ENCODE measurements at places on chromosomes 2 and 18.

DNA sequence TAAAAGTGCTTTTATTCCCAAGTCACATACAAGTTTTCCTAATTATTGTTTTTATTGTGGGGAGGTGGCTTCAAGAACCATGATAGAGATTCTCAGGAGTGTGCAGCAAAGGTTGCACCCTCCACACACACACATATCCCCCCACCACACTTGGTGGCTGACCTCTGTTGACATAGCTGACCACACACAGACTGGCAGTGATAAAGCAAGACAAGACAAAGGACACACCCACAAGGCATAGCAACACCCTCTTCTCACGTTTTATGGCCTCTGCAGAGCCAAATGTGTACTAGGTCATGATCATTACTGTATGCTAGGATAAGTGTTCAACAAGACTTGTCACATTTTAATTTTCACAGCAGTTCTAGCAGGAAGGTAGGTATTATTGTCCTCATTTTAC lies 143.0 kb upstream of the EPC2 start:
- DNase-seq: no peak

DNA sequence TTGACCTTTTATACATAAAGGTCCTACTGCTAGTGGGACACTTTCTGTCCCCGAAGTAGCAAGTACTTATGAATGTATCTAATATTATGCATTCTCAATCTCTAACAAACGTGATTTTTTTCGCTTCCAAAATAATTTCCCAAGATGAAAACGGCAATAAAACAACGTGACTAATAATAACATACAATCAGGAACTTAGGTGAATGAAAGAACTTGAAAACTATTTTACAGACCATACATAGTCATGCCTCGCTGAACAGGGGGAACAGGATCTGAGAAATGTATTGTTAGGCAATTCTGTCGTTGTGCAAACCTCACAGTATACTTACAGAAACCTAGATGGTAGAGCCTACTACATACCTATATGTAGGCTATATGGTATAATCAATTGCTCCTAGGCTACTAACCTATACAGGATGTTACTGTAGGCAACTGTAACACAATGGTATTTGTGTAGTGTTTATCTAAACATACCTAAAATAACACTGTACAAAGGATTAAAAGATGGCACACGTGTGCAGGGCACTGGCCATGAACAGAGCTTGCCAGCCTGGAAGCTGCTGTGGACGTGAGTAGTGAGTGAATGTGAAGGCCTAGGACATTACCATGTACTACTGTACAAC lies 2.5 kb downstream of the RTN4 start:
- DNase-seq: peak; percentile 14

GRCh38 chr2:210577263-210578071 lies 21.1 kb downstream of the CPS1 start:
- no peak for DNase-seq

DNA sequence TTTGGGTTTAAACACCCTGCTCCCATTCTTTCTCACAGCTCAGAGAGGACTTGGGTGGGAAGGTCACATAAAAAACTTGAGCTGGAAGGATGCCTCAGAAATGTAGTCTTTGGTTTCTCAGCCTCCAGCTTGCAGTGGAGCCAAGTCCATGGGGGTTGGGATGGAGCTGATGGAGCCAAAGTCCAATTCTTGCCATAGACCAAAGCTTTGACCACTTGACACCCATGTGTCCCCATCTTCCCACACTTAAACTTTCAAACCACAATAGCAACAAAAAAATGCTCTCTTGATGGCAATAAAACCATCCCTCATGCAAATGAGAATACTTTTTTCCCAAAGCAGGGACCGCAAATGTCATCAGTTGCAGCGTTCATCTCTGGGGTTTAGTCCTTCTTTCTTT lies 14.7 kb upstream of the DAW1 start:
- no peak for DNase-seq

DNA sequence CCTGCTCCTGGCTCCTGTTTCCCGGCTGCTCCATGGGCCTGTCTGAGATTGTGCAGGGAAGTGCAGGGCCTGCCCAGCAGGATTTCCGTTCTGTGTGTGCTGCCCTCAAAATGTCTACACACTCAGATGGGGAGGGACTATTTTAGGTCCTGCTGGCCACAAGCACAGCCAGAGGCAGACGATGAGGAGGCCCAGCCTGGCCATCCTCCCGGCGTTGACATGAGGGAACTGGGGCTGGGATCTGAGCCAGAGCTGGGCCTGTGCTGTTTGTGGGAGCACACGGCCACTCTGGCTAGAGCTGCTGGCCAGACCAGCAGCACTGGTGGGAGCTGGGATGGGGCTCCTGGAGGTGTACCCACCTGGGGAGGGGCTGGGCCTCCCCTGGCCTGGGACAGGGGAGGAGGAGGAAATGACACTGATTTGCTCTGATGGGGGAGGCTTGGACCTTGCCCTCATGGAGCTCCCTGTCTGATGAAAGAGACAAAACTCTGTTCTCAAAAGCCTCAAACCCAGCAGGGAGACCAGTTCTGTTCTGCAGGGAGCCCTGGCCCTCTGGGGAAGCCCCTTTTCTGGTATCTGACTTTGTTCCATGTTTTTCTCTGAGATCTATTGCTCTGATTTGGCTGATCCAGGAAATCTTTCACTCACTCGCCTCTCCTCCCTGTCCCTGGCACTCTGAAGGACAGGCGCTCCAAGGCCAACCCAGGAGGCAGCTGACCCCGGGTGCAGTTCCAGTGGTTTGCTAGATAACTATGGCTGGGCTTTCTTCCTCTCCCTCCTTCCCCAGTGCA lies 161.8 kb downstream of the DYSF start:
- peak; percentile 51 for DNase-seq

DNA sequence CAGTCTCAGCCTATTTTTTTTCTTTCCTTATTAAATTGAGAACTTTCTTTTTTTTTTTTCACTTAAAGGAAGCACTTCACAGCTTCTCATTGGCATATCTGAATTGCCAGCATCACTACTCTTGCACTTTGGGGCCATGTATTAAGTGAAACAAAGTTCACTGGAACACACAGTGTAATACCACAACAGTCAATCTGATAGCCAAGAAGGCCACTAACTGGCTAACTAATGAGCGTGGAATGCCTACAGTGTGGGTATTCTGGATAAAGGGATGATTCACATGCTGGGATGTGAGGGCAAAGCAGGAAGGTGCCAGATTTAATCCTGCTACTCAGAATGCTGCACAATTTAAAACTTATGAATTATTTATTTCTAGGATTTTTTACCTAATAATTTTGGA lies 11.7 kb upstream of the C18orf63 start:
- DNase-seq: no peak

DNA sequence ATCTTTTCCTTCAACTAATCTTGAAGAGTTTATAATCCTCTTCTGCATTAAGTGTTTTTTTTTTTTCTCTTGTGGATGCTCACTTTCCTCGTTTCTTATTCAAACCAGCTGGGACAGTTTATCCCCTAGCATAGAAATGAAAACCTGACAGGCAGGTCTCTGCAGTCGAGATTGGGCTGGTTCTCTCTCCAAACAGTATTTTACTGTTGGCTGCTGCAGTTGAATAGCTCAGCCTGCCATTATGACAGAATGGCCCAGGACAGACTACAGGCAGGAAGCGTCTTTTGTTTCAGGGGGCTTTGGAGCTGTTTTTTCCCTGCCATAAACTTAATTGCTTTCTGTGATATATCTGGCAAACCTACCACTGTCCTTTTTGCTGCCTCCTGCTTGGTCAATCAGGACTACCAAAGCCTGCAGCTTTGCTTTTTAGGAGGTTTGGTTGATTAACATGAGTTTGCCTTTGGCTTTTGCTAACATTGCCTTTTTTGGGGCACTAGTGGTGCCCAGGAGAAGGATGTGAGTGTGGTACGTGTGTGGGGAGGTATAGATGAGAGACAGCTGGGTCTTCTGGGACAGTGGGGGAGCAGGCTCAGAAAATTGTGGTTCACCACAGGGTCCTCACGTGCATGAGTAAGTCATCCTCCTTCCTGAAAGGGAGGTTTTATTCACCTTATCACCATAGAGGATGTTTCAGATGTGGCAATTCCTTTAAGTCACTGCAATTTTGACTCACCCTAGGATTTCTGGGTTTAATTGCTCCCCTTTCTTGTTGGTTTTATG lies 128.7 kb downstream of the LYPD6B start:
- no peak for DNase-seq

DNA sequence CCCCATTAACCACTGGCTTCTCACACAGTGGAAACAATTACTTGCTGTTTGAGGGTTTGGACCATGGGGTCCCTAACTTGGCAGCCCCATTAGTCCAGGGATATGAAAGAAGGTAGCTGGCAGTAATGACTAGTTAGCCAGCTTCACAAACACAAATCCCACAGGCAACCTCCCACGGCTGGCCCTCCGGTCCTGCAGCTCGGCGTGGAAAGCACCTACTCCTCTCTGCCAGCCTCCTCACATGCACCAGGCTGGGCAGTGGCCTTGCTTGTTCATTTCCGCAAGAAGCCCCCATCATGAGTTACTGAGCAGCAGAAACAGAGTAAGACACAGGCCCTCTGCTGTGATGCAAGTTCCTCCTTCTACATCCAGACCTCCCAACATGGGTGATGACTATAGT lies 13.7 kb downstream of the C1QL2 start:
- no peak for DNase-seq

GRCh38 chr2:208251098-208251497 lies 3.8 kb downstream of the IDH1 start:
- no peak for DNase-seq

DNA sequence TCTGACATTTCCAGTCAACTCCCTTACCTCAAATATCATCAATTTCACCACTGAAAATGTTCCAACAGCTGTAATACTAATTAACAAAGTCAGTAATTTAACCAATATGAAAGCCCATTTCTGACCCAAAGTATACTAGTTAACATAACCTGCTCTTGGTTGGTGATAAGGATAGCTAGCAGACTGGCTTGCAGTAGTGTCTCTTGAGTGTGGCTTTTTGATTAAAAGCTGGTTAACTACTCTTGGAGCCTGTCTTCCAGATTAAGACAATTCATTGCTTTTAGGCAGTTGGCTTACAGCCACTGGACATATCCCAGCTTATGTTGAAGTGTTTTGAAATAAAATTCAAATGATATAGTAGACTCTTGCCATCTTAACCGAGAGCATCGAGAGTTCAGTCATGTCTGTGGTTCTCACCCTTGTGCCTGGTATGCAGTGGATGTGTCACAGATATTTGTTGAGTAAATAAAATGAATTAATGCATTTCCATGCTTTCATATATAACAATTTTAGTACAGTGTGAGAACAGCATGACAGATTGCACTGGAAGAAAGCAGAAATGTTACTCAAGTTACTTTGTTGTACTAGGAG lies 158.1 kb downstream of the TANC1 start:
- DNase-seq: no peak

GRCh38 chr18:74840492-74841167 lies 243.0 kb downstream of the ZNF407 start:
- DNase-seq: no peak

DNA sequence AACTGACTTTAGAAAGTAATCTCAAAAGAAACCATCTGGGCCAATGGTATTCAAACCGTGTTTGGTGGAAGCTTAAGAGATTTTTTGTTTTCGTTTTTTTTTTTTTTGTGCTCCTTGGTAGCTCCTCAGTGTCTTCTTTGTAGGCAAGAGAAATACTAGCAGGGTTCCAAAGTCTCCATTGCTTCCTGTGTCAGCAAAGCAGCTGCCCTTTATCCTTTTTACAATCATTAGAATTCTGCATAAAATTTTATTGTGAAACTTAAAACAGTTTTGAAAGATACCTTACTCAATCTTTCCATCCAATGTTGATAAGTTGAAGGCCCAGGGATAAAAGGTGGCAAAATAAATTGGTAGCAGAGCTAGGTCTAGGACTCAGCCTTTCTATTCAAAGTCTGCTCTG lies 479 bp downstream of the IL1F10 start:
- no peak for DNase-seq

DNA sequence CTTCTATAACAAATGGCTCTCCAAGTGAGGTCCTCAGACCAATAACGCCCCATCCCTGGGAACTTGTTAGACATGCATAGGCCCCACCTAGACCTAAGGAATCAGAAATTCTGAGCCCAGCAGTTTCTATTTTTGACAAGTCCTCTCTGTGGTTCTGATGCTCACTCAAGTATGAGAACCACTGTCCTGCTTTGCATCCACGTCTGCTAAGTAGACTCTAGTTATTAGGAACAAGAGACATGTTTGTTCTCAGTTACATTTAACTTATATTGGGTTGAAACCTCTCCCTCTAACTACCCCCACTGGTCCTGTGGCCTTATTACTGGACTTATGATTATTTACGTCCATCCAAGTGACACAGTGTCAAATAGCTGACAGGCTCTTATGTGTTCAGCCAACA lies 70.3 kb downstream of the TMEM17 start:
- no peak for DNase-seq

DNA sequence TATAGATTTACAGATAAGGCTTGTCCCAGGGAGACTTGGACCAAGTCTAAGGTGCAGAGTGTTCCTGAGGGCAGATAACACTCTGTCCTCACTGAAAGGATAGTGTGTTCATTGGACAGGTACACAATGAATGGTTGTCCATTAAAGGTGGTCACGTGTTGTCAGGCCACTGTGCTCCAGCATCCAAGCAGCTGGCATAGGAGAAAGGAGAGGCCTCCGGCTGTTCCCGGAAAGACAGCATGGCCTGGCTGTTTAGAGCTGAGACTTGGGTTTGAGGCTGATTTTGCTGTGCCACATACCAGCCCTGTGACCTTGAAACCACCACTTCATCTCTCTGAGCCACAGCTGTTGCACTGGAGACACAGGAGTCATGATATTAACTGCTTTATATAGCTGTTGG lies 19.6 kb upstream of the SULT1C3 start:
- no peak for DNase-seq

GRCh38 chr2:37388074-37388473 lies 43.6 kb downstream of the QPCT start:
- no peak for DNase-seq

DNA sequence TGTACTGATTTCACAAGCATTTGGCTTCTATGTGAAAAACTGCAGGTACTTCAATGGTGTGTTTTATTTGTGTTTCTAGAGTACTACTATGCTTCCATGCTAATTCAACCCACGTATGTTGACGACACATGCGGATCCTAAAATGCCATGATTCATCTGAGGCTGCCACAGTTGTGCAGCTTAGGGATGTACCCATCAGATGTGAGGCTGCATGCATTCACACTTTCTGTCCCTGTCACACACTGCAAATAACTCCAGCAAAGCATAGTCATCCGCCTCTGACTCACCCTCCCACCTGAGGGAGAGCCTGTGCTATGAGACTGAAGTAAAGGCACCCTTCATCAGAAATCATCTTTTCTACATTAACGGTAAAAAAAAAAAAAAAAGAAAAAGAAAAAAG lies 22.1 kb upstream of the SERTAD2 start:
- no peak for DNase-seq

GRCh38 chr2:8107621-8108378 lies 574.1 kb upstream of the ID2 start:
- DNase-seq: no peak

DNA sequence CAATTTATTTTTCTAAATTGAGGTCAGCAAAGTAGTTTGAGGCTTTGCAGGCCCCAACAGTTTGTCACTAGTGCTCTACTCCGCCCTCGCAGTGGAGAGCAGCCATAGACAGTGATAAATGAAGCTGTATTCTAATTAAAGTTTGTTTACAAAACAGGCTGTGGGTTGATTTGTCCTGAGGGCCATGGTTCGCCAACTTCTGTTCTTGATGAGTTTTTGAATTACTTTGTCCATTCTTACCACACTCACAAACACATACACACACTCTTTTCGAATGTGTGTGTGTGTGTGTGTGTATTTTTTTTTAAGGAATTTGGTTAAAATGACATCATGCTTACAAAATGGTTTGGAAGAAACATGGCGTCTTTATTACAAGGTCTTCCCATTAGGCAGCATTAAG lies 68.6 kb downstream of the MTCL1 start:
- no peak for DNase-seq

- no peak for DNase-seq
Observed at GRCh38 chr2:156134887-156135286, 197.6 kb downstream of the NR4A2 start.

GRCh38 chr2:231483398-231484329 lies 19.4 kb upstream of the NCL start:
- no peak for DNase-seq

All from substantia nigra (tissue), 51 donors.